NCI-H446 (cell line): ENCODE measurements at places on chromosomes 2 and 18.

DNA sequence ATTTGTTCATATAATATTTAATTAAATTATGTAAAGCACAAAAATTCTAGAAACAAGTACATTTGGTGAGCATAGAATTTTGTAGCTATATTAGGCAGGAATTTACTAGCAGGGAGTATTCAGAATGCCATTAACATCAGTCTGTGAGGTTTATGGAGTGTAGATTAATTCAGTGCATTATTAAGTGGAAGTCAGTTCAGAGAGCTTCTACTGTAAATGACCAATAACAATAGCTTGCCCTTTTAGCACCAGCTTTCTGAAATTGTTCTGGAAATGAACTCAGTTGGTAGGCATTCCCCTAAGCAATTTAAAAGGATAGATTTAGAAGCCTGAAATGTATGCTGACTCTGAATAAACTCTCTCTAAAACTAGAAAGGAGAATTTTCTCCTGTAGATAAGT, 208.2 kb upstream of the CNTNAP5 start:
- DNase-seq = no peak

GRCh38 chr2:239668651-239669050, 267.8 kb upstream of the HDAC4 start:
- no peak for DNase-seq

DNA sequence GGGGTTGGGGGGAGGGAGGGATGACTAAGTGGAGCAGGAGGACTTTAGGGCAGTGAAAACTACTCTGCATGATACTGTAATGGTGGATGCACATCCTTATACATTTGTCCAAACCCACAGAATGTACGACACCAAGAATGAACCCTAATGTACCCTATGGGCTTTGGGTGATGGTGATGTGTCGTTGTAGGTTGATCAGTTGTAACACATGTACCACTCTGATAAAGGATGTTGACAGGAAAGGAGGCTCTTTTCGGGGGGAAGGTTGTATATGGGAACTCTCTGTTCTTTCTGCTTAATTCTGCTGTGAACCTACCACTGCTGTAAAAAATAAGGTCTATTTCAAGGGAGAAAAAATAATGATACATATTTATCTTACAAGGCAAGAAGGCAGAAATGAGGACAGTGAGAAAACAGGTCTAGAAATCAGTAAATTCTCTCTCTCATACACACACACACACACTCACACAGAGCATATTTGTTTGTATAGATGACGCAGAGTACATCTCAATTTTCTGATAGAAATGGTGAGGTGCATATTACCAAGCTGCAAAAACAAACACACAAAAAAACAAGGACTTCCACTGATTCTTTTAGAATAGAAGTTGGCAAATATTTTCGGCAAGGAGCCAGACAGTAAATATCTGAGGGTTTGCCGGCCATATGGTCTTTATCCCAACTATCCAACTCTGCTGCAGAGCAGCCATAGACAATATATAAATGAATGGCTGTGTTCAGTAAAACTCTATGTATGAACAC, 20.2 kb downstream of the FAM124B start:
- peak; percentile 78 for DNase-seq

DNA sequence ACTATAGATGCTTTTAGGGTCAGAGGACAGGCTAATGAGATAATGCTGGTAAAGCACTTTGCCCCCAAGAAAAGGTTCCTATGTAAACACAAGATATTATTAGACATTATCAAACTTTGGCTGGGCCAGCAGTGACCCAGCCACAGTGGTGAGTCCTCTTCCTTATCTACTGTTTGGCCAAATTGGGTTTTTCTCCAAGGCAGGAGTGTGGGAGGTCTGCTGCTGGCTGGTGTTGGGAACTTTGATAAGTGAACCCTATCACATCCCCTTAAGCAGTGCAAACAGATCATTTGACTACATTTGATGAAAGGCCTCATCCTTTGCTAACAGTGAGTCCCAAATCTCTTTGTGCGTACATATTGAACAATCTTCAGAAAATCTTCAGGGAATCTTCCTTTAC, 16.2 kb downstream of the FZD7 start:
- DNase-seq = no peak

- DNase-seq = no peak
These were observed 295.1 kb upstream of the RND3 start for GRCh38 chr2:150782613-150783012.
